ENCODE measurements at places on chromosomes 1 and 21.

- no peak for DNase-seq
Measured at GRCh38 chr1:228294717-228295116, 86.9 kb downstream of the OBSCN start.

DNA sequence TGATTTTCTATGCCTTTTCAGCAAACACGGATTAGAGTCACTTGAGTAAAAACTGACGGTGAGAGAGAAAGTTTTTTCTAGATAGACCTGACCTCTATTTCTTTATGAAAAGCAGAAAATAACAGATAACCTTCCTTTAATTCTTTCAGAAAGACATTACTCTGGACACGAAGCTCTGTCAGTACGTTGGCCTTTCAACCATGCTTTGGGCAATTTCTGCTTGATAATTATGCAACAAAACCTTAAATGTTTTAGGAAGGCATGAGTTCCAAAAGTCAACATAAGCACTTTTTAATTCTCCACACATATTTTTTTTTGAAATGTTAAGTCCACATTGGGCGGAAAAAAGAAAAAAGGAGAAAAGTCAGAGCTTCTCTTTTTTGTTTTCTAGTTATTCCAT, 137.8 kb downstream of the AKT3 start:
- no peak for DNase-seq

GRCh38 chr21:25300632-25301031, 306.6 kb downstream of the MRPL39 start:
- DNase-seq = no peak

GRCh38 chr1:110916669-110917306, 43.8 kb downstream of the CD53 start:
- DNase-seq = no peak

- DNase-seq = no peak
Measured at GRCh38 chr1:156460525-156460924, 40.0 kb downstream of the MEF2D start.

DNA sequence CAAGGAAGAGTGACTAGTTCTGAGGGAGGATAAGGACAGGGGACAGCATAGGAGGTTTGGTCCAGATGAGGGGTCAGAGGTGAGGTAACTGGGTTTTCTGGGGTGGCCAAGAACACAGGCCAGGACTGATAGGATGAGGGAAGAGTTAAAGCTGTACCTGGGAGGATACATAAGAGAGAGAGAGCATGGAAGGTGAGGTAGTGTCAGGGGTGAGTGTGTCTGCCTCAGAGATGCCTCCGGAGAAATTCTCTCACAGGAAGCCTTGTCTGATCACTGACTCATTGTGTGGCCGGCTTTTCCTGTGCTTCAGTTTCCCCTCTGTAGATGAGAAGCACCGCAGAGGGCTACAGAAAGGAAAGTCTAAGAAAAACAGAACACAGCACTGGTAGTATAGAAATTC, 40.2 kb downstream of the FASLG start:
- DNase-seq = no peak

GRCh38 chr1:65001231-65001792, 35.0 kb upstream of the JAK1 start:
- DNase-seq = no peak

DNA sequence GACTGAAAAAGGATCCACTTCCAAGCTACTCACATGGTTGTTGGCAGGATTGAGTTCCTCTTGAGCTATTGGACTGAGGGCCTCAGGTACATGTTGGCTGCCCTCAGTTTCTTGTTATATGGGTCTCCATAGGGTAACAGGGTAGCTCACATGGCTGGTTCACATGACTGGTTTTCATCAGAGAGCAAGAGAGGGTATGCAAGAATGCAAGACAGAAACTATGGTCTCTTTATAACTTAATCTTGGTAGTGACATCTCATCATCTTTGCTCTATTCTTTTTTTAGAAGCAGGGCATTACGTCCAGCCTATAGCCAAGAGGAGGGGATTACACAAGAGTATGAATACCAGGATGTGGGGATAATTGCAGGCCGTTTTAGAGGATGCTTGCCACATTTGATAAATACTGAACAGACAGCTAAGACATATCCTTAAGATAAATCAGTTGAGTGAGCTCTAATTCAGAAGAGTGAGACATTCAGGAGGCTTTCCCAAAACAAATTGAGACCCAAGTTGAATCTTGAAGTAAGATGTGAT, 100.2 kb downstream of the HMCN1 start:
- DNase-seq = no peak

DNA sequence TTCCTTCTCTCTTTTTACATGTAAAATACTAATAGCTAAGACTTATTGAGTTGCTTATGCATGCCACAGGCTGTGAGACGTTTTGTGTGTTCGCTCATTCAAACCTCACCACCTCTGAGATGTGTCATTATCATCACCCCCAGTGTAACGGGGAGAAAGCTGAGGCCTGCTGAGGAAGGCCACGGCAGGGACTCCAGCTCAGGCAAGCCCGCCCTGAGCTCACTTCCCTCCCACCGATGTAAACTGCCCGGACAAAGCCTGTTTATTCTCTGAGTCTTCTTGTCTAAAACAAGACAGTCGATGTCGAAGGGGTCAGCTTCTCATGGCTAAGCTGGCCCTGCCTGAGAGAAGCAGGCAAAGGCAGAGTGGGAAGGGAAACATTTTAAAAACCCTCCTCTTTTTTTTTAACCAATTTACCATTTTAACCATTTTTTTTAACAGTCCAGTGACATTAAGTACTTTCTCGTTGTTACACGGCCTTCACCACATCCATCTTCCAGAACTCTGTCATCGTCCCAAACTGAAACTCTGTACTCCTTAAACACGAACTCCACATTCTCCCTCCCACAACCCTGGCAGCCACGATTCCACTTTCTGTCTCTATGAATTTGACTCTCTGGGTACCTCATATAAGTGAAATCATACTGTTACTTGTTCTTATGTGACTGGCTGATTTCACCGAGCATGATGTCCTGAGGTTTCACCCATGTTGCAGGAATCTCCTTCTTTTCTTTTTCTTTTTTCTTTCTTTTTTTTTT, 204.8 kb upstream of the GALNT2 start:
- no peak for DNase-seq

- no peak for DNase-seq
Measured at GRCh38 chr1:117427297-117427696, 60.0 kb downstream of the MAN1A2 start.

GRCh38 chr1:239854922-239855321, 236.8 kb upstream of the FMN2 start:
- no peak for DNase-seq

DNA sequence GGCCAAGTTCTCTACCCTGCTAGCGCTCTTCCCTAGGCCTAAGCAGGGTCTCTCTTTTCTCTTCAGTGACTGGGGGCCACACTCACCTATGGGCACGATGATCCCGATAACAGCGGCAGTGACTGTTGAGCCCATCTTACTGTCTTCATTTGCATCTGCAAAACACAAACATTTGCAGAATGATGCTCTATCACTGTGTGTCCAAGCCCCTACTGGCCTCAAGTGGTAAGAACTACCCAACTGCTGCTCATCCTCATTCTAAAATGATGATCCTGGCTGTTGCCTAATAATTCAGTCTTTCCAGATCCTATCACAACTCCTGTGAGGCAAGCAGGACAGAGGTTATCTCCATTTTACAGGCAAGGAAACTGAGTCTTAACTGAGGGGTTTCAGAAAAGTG, 16.7 kb upstream of the MAGOH start:
- no peak for DNase-seq

DNA sequence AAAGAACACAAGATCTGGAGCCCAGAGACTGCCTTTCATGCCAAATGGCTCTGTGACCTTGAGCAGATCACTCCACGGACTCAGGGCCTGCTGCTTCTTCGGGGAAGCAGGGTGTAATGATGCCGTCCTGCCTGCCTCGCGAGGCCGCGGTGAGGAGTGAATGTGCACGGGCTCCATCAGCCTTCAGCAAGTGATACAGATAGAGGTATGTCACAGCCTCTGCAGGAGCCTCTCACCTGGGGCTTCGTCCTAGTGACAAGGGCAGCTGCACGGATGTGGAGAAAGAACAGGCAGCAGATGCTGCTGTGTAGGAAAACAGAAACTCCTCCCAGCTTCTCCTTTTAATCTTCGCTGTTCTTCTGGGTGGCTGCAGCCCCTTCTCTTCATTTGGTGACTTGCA, 127.5 kb downstream of the KCNN3 start:
- DNase-seq = no peak

DNA sequence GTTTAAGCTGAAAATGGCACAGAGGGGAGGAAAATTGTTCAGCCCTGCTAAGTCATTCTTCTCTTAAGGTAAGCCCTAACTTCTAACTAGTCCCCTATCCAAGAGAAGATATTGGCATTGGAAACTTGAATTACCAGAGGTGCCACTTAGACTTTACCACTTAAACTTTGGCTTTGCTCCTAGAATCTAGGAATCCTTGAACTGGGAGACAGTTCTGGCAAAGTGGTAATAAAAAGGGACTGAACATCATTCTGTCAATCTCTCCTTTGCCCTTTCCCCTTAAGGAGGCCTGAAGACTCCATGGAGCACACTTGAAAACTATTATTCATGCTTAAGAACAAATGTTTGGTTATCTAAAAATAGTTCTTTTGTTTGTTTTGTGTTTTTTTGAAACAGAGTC, 8.4 kb downstream of the ATP1A4 start:
- no peak for DNase-seq

GRCh38 chr1:41341365-41341683, 19.9 kb upstream of the FOXO6 start:
- DNase-seq = no peak
